ENCODE measurements at places on chromosomes 2 and 18.

GRCh38 chr18:9259173-9259572, 75.4 kb upstream of the TWSG1 start:
- DNase-seq = no peak

DNA sequence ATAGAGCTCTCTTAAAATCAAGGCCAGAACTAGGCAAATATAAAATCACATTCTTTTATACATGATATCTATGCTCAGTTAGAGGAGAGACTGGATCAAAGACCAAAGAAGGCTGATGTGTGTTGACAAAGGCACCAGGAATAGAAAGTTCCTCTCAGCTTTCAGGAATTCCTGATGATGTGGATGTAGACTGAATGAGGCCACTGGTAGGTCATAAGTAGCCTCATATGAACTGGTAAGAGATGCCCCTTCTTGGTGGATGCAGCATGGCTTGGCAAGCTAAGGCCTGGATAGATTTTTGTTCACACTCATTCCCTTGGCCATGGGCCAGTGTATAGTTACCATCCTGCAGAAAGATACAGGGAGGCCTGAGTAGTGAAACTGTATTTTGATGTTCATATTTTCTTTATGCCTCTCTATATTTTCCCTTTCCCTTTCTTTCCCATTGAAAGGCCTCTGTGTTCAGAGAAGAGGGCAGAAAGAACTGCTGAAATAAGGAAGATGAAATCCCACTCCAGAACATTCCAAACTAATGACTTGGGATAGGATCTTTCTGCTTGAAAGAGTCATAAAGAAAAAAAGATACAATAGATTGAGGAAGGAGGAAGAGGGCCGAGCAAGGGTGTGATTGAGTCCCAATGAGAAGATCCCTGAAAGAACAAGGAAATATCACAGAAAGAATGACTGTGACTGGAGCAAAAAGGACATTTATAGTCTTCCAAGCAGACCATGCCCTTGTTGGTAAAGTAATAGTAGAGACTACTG, 2182.7 kb upstream of the PIK3C3 start:
- DNase-seq = no peak

DNA sequence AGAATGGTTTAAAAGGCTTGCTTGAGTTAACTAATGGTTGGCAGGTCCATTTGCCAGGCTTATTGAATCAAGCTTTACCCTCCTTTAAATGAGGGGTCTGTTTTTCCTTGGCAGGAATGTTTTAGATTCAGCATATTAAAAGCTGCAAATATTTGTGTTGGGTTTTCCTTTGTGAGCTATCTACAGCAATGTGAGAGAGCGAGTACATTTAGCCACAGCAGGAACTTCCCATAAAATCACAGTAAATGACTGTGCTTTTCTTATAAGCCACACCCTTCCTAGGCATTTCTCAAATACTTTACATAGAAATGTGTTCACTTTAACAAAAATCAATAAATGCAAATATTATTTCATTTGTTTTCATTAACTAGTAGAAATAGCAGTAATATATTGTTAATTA, 23.9 kb downstream of the CALCRL start:
- no peak for DNase-seq

DNA sequence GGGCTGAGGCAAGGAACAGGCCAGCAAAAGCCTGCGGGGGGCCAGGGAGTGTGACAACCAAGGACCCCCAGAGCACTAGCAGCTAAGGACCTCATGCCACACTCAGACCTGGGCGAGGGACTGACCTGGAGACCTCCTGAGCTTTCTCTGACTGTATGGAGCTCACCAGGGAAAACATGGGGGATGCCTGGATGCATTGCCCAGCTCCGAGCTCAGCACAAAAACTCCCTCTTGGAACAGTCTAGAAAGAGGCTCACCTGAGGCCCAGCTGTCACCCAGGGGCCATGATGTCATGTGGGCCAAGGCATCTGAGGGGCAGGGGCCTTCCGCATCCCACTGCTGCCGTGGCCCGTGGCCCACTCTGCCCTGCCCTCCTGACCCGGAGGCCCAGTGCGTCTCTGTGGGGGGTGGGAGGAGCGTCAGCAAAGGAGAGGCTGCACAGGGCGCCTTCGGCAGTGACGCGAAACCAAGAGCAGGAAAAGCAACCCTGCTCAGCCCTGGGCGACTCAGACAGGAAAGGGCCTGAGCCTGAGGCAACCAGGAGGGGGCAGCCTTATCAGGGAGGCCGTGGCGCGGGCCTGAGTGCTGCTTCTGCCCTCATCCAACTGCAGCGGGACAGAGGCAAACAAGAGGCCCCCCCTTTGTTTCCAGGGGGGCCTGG, 57.3 kb upstream of the ALPP start:
- peak; percentile 44 for DNase-seq

- no peak for DNase-seq
Observed at GRCh38 chr2:200810252-200810997, 1.3 kb upstream of the BZW1 start.

- no peak for DNase-seq
Observed at GRCh38 chr2:239345251-239345650, 55.6 kb downstream of the HDAC4 start.

DNA sequence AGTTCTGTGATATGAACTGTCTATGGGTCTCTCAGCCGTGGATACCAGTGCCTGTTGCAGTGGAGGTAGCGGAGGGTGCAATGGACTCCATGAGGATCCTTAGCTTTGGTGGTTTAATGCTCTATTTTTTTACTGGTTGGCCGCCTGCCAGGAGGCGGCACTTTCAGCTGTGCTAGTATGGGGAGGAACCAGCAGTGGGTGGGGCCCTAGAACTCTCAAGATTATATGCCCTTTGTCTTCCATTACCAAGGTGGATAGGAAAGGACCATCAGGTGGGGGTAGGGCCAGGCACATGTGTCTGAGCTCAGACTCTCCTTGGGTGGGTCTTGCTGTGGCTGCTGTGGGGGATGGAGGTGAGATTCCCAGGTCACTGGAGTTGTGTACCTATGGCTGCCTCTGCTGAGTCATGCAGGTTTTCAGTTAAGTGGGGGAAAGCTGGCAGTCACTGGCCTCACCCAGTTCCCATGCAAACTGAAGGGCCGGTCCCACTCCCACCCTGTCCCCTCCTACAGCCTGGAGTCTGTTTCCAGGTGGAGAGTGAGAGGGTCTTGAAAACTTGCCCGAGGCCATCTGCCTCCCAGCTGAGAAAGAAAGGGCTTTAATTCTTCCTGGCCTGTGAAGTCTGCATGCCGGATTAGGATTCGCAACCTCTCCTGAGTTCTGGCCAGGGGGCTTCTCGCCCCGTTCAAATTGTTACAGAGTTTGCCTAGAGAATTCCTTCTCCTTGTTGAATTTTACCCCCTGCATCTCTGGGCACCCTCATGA, 14.5 kb downstream of the KCNS3 start:
- DNase-seq = no peak

DNA sequence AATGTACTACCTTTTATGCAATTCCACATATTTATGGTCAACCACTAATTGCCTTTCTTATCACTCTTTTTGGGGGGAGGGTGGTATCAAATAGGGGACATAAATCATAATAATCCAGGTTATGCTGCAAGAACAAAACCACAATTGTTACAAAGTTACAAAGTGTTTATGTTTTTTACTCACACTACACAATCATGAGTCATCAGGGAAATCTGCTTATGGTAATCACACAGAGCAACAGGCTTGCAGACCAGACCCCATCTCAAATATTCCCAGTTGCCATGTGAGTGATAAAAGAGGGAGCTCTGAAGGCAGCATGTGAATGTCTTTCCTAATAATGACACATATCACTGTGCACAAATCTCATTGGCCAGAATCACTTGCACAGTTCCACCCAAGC, 304.7 kb upstream of the TMEFF2 start:
- DNase-seq = no peak

GRCh38 chr18:55419132-55419946, 168.7 kb downstream of the TCF4 start:
- no peak for DNase-seq

DNA sequence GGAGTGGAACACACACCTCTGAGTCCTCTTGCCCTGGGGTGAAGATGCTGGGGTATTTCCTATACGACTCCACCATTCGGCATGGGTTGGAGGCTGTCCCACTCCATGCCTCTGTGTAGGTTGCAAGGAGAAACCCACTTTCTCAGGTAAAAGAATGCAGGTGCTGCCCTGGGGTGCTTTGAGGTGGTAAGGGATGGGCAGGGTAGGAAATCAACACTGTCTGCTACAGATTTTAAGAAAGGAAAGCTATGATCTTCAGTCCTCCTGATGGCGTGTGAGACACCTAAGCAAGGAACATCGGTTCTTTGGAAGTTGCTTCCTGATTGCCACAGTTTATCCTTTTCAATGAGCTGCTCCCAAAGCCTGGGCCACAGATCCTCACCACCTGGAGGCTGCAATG, 209.2 kb downstream of the NCK2 start:
- DNase-seq = no peak

GRCh38 chr2:62727876-62728566, 22.5 kb downstream of the EHBP1 start:
- DNase-seq = no peak

DNA sequence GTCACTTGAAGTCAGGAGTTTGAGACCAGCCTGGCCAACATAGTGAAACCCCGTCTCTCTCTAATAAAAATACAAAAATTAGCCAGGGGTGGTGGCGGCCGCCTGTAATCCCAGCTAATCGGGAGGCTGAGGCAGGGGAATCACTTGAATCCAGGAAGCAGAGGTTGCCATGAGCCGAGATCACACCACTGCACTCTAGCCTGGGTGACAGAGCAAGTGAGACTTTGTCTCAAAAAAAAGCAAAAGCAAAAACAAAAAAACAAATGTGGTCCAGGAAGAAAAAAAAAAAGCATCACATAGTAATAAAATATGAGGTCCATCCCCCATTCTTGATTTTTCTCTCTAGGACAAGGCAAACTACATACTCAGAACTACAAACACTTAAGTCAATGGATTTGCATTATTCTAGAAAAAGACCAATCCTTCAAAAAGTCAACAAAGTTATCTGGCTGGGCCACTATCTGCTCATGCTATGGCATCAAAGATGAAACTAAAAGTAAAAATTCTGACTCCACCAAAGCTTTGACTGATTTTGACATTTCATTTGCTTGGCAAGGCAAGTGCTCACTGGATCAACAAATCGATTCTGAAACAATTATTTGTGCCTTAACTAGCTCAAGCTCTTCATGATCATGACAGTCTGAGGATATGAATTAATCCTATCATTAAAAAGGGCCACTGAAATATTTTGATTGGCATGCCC, 28.4 kb downstream of the MEX3C start:
- no peak for DNase-seq

Data from CD4-positive, alpha-beta T cell treated with Interleukin-2 at 100 ng/mL for 4 hours (primary cell).